ENCODE measurements at places on chromosomes 12 and 14.
A peak's percentile ranks its signal among the peaks of the same experiment; 100 is the strongest.

- DNase-seq, result no peak
These were observed 21.9 kb downstream of the HIP1R start for GRCh38 chr12:122856999-122857671.

DNA sequence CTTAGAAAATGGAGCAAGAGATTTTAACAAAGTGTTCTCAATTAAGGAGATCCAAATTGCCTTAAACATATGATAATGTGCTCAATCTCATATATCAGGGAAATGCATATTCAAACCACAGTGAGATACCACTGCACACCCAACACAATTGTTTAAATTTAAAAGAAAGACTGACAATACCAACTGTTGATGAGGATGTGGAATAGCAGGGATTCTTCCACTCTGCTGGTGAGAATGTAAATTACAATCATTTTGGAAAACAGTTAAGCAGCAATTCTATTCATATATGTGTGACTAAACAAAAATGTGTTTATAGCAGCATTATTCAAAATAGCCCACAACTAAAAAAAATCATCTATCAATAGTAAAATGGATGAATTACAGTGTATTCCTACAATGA is 144.2 kb downstream of the KICS2 start:
- DNase-seq, result no peak

DNA sequence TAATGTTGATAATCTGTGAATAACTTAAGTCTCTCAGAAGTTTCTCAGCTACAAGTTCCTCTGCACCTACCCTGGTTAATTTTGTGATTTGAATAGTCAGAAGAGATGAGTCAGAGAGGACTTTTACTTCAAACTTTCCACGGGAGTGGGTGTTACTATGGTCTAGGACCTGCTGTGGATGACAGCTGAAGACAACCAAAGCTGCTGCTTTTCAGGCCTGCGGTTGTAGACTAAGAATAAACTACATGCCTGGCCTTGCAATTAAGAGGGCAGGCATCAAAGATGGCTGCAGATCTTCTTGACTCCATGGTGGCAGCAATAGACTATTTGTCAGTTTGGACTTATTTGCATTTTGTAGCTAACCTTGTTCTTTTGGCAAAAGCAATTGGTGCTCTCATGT is 227.1 kb upstream of the KRR1 start:
- no peak for DNase-seq

GRCh38 chr12:118358612-118359540 is 13.8 kb downstream of the TAOK3 start:
- no peak for DNase-seq

DNA sequence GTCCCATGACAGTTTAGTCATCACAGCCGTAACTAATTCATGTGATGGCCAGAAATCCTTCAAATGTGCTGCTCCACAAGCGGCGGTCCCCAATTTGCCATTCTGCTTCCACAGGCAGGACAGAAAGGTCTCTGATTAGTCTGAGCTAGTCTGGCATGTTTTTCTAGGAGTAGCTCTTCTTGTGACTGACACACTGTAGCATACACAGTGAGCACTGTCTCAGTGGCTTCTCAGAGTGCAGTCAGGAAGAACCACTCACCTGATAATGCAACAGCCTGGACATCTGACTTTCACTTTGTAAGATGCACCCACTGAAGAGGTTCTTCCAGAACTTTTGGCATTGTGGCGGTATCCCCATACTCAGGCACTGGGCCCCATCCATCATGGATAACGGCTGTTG is 1266.2 kb downstream of the TMEM121 start:
- DNase-seq, result no peak

DNA sequence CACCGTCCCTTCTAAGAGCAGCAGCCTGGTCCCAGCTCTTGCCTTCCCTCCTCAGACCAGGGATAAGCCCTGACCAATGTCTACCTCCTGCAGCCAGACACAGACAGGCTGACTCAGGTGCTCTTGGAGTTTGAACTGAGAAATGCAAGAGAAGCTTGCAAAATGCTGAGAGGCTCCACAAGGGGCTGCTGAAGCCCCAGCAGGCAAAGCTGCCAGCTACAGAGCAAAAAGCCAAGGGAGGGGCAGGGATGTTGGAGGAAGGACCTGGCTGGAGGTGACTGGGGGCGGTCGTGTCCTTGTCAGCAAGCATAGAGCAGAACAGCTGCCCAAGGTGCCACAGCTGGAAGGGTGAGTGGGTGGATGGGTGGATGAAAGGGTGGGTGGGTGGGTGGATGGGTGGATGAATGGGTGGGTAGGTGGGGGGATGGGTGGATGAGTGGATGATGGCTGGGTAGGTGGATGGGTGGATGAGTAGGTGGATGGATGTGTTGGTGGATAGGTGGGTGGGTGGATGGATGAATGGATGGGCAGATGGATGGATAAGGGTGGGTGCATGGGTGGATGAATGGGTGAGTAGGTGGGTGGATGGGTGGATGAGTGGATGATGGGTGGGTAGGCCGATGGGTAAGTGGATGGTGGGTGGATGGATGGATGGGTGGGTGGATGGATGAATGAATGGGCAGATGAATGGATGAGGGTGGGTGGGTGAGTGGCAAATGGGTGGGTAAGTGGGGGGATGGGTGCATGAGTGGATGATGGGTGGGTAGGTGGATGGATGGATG is 4.0 kb upstream of the INF2 start:
- no peak for DNase-seq

GRCh38 chr14:93734086-93734822 is 54.0 kb downstream of the PRIMA1 start:
- DNase-seq, result no peak

GRCh38 chr14:76351941-76352340 is 24.0 kb upstream of the ESRRB start:
- DNase-seq, result no peak

DNA sequence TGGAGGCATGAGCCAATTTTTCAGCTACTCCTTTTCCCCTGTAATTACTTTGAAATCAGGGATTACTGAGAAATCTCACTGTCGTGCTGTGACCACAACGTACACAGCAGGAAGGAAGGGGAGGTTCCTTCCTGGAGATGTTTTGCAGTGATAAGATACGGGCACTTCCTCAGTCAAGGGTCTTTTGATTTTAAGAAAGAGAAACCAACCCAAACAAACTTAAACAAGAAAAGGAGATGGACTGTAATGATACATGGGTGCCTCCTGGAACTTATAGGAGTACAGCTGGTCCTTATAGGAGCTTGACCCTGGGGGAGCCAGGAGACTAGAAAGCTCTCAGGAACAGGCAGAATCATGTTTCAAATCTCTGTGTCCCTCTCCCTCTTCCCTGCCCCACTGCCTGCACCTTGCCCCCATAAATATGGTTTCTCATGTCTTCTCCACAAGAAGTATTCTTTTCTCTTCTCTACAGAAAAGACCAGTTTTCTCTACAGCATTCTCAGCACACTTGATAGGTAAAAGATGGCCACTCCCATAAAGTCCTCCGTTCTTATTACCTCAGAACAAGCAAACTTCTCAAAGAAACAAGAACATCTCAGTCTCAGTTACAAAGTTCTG is 281.1 kb upstream of the AMIGO2 start:
- DNase-seq, result no peak

DNA sequence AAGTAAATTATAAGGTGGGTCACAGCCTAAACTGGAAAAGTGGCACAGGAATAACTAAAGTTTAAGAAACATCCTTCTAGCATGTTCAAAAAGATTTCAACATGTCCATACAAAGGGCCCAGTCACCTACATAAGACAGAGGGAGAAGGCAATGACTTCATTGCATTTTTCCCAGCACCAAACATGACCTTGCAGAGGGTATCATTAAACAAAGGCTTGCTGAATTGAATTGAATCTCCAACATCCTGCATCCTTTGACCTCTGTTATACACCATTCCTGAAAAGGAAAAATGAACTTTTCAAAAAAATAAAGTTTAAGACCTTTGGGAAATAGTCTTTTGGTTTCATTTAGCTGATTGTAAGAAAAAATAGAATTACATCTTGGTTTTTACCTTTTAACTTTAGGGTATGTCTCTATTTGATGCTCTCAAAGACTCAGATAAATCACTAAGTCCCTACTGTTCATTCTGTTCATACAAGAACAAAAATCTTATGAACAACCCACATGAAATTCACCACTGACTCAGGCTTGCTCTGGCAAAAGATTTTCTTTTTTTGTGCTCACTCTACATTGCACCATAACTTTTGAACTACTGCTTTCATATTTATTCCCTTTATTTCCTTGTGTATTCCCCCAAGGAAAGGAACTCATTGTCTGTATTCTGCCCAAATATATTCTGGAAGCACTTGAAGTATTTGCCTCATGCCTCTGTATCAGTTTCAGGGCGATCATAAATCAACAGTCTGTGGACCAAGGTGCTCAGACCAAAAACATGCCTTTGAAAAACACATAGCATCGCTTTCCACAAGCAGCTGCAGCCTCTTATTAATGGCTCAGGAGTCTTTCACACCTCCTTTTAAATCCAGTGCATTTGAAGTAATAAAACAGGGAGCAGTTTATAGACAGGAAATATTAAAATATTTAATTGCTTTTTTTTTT is 121.7 kb downstream of the DUSP6 start:
- DNase-seq, result no peak

DNA sequence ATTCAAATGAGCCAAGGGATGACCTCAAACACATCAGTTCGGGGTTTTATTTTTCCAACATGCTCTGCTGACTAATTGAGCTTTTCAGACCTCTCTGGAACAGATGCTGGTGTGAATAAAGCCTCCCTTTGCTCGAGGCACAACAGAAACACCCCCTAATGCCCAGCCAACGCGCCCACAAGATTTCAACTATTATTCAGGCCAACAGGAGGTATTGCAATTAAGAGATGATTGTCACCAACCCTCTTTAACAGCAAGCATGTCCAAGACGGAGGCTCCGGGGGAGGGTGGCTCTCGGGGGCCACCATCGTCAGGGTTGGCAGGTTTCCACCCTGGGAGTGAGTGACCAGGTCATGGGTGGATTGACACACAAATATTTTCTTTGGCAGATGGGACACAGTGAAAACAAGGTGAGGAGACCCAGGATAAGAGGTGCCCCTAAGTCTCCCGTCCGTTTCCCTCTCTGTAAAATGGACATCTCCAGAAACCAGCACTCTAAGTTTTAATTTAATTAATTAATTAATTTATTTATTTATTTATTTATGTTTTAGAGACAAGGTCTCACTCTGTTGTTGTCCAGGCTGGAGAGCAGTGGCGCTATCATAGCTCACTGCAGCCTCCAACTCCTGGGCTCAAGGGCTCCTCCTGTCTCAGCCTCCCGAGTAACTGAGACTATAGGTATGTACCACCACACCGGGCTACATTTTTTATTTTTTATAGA is 56.1 kb downstream of the MAP1LC3B2 start:
- DNase-seq, result no peak

- DNase-seq, result no peak
These were observed 250.4 kb downstream of the SOX5 start for GRCh38 chr12:23699031-23699430.

DNA sequence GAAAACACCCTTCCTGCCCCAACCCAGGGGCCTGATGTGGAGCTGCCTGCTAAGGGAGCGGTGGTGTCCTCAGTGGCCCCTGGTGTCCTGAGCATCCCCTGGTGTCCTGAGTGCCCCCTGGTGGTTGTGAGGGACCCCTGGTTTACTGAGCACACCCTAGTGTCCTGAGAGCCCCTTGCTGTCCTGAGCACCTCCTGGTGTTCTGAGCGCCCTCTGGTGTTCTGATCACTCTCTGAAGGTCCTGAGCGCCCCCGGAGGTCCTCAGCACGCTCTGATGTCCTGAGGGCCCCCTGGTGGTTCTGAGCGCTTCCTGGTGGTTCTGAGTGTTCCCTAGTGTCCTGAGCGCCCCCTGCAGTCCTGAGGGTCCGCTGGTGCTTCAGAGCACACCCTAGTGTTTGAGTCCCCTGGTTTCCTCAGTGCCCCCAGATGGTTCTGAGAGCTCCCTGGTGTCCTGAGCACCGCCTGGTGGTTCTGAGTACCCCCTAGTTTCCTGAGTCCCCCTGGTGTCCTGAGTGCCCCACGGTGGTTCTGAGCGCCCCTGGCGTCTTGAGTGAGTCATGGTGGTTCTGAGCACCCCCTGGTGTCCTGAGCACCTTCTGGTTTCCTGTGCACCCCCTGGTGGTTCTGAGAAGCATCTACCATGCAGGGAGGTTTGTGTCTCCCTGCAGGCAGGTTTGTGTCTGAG is 1004.2 kb downstream of the TMEM121 start:
- DNase-seq, result no peak

DNA sequence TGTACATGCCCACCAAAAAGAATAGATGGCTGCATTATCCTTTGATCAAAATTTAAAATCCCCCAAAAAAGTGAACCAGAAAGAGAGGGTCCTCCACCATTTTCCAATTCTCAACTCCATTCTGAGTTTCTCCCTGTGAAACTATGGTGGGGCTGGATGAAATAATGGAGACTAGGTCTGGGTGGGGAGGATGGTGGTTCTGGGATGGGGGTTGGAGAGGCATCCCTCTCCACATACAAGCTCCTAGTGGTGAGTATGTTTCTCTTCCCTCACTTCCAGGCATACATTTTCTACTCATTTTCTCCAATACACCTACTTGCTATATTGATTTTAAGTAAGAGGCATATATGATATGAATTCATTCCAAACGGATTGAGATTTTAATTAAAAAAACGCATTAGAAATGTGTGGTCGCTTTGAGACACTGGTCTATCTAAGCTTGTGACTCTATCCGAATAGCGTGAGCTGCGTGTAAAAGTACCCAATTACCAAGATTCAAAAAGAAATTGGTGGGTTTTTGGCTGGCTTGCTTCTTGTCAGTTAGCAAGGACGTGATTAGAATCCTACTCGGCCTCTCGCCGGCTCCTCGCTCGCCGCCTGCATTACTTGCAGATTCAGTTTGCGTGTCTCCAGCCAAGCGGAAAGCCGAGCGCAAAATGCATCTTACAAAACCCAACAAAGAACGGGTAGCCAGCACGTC is 3.4 kb downstream of the ASCL1 start:
- DNase-seq, result no peak

GRCh38 chr12:20421421-20421820 is 53.1 kb downstream of the PDE3A start:
- no peak for DNase-seq

GRCh38 chr12:51519755-51520154 is 71.3 kb upstream of the SCN8A start:
- DNase-seq, result no peak

- DNase-seq, result no peak
These were observed 56.4 kb upstream of the FBXO33 start for GRCh38 chr14:39488600-39488999.

- DNase-seq, result no peak
These were observed 237.7 kb downstream of the GXYLT1 start for GRCh38 chr12:41907021-41907420.

- DNase-seq, result peak; percentile 65
These were observed 744 bp upstream of the MYL6 start for GRCh38 chr12:56157201-56158028.

GRCh38 chr14:66716227-66716626 is 208.3 kb downstream of the GPHN start:
- DNase-seq, result no peak

GRCh38 chr12:62731055-62731820 is 203.7 kb downstream of the PPM1H start:
- no peak for DNase-seq

Data from nucleus accumbens (tissue), 56 donors.